ENCODE measurements at places on chromosomes 4 and X.

DNA sequence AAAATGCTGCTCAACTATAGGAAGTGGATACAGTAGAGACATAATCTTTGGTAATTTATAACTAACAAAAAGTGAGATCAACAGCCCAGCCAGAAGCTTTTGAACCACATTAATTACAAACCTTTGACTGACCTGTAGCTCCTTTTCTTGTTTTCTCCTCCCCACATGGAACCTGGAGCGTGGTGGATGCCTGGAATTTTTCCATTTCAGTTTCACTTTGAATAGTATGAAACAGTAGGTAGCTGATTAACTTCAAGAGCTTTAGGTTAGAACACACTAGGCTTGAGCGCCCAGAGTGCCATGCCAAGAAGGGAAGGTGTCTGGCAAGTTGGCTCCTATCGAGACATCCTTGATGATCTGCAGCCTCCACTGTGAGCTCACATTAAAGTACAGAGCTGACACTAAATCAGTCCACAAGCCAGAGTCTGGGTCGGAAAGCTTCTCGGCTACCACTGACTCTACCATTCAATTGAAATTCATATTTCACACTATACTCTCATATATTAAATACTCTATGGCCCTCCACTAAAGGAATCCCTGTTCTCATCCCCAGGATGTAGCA lies 143.4 kb downstream of the GLRA2 start:
- no peak for DNase-seq

GRCh38 chrX:120334603-120335002 lies 23.3 kb upstream of the TMEM255A start:
- no peak for DNase-seq

GRCh38 chr4:146359771-146360170 lies 145.4 kb downstream of the REELD1 start:
- DNase-seq, result no peak

DNA sequence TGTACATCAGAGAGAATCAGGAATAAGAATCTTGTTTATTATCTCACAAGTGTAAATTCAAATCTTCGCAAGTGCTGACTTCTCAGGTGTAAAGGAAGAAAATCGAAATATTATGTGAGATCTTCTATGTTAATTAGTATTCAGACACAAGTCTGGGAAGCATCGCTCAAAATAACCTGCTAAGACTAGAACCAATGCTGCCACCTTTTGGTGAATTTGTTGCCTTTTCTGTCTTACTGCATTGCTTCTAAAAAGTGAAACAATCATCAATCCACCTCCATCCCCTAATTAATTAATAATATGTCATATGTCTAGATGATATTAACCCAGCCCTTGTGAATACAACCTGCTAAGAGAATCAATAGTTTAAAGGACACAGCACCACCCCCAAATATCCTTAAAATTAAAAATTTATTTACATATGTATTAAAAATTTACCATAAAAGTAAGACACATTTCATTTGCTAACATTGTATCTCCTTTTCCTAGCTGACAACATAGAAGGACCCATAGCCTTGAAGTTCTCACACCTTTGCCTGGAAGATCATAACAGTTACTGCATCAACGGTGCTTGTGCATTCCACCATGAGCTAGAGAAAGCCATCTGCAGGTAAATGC lies 3.5 kb downstream of the EPGN start:
- no peak for DNase-seq

DNA sequence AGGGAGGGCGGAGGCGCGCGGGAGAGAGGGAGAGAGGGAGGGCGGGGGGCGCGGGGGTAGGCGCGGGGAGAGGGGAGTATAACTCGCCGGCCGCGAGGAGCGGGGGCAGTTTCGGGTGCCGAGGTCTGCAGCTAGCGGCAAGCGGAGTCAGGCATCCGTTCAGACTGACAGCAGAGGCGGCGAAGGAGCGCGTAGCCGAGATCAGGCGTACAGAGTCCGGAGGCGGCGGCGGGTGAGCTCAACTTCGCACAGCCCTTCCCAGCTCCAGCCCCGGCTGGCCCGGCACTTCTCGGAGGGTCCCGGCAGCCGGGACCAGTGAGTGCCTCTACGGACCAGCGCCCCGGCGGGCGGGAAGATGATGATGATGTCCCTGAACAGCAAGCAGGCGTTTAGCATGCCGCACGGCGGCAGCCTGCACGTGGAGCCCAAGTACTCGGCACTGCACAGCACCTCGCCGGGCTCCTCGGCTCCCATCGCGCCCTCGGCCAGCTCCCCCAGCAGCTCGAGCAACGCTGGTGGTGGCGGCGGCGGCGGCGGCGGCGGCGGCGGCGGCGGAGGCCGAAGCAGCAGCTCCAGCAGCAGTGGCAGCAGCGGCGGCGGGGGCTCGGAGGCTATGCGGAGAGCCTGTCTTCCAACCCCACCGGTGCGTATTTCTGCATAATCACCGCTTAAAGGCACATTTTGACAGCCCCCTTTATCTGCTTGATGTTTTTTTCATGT lies at the start of gene POU4F2:
TSS of gene POU4F2 (plus strand) at position 108 of the 720 bp plus-strand sequence. CDS start at position 356, 248 bp downstream.
- DNase-seq, result no peak

DNA sequence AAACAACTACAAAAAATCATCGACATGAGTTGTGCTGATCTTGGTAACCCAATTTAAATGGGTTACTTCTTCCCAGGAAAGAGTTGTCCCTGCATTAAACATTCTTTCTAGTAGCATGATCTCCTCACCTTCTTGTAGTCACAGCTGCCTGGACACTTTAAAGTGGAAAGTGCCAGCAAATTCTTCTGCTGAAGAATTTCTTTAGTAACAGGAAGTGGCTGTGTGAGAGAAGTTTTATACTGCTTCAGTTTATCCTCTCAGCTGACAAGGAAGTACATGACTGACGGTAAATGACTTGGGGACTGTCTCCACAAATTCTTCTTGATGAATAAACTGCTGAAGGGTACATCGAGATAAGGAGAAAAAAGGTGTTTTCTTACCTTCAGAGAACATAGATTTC lies 18.2 kb upstream of the TNIP3 start:
- no peak for DNase-seq

DNA sequence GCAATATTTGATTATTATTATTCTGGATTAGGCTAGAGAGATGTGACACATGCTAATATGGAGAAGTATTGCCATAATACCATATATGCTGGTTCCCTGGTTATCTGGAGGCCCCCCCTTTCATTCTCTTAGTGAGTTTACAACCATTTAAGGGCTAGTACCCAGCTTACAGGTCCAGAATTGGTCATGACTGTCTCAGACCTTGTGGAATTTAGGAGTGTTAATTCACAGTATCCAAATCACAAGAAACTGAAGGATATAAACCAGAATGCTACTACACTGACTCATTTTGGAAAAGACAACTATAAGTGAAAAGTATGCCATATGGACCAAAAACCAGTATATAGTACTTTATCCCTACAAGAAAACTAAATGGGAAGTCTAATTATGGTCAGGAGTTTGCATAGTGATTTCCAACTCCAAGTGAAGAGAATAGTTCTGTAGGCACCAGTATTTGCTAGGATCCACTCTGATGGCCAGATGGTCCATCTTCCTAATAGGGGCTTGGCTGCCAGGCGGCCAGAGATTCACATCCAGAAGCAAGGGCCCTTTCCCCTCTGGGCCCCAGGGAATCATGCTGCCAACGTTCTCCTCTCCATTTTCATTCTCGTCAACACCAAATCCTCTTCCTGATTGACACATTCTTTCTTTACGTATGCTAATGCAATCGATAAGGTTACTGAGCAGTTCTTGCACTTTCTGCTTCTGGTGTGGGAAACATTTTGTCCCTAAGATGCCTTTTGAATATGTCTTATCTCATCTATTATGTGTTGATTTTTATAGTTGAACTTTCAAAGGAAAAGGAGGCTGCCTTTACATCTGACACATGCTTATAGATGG lies 123.6 kb downstream of the SHROOM3 start:
- DNase-seq, result no peak

GRCh38 chr4:154082760-154083535 lies 294.1 kb upstream of the SFRP2 start:
- no peak for DNase-seq

- DNase-seq, result no peak
Measured at GRCh38 chr4:3784454-3785291, 18.5 kb downstream of the ADRA2C start.

GRCh38 chr4:58962424-58962823 lies 1852.2 kb upstream of the IGFBP7 start:
- DNase-seq, result no peak

DNA sequence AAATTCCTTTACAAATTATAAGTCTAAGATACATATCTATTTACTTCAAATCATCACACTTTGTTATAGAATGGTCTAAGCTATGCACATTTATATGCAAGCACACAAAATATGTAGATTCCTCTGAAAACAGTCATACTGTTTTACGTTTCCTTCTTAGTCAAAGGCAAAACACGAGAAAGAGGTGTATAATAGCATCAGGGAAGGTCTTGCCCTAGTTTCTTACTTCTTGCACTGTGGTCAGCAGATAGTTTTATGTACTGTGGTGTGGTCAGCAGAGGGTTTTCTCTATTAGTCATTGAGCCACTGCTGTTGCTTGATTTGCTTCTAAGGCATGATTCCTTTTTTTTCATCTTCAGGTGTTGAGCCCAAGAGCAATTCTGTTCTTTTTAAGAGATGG lies 117.7 kb downstream of the ADAM29 start:
- DNase-seq, result peak; percentile 30

GRCh38 chrX:8832582-8833378 lies 31.6 kb upstream of the FAM9A start:
- DNase-seq, result no peak

- DNase-seq, result peak; percentile 35
Measured at GRCh38 chr4:153731239-153731638, 28.6 kb downstream of the RNF175 start.

DNA sequence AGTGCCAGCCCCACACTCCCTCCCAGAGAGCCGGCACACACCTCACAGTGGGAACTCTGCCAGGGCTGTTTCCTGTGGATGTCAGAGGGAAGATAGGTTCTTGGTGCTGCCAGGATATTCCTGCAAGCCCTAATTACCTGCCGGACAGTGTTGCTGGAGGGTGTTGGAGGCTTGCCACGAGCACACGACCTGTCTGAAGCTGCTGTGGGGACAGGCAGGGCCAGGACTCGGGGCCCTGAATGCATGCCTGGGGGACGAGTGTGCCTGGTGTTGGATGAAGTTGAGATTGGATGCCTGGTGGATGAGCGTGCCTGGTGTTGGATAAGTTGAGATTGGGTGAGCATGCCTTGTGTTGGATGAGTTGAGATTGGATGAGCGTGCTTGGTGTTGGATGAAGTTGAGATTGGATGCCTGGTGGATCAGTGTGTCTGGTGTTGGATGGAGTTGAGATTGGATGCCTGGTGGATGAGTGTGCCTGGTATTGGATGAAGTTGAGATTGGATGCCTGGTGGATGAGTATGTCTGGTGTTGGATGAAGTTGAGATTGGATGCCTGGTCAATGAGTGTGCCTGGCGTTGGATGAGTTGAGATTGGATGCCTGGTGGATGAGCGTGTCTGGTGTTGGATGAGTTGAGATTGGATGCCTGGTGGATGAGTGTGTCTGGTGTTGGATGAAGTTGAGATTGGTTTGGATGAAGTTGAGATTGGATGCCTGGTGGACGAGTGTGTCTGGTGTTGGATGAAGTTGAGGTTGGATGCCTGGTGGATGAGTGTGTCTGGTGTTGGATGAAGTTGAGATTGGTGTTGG lies 23.2 kb upstream of the UVSSA start:
- DNase-seq, result peak; percentile 44

GRCh38 chrX:10529344-10529743 lies 91.0 kb downstream of the MID1 start:
- no peak for DNase-seq

GRCh38 chrX:153704021-153704526 lies 16.3 kb downstream of the SLC6A8 start:
- DNase-seq, result no peak

DNA sequence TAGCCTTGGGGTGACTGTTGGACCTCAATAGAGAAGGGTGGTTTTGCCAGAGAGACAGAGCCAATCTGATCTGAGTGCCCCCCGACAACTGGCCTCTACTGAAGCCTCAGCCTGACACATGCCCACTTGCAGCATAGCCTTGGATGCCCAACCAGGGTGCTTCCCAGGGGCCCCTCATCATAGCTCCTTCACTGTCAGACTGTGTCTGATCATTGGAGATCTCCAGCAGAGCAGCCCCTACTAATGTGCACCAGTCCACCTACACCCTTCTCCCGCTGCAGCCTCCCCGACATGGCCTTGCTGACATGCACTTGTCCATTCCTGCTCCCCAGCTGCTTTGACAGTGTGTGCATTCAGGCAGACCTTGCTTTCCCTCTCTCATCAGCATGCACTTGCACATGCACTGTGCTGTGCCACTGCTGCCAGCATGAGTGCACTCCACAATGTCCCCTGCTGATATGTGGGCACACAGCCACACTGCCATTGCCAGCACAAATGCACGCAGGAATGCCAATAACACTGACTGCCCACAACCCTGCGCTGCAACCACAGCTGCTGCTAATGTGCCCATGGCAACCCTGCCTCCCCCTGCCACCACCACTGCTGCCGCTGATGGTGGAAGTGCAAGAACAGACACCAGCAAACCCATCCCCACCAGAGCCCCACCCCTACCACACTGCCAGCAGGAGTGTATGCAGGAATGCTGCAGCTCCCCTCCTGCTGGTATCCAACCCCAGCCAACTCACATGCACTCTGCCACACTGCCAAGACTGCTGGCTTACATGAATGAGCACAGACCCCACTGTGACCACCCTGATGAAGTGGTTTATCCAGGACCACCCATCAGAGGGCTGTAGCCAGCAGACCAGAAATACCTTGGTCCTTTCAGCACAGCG lies 68.1 kb upstream of the ZMAT1 start:
- DNase-seq, result no peak

DNA sequence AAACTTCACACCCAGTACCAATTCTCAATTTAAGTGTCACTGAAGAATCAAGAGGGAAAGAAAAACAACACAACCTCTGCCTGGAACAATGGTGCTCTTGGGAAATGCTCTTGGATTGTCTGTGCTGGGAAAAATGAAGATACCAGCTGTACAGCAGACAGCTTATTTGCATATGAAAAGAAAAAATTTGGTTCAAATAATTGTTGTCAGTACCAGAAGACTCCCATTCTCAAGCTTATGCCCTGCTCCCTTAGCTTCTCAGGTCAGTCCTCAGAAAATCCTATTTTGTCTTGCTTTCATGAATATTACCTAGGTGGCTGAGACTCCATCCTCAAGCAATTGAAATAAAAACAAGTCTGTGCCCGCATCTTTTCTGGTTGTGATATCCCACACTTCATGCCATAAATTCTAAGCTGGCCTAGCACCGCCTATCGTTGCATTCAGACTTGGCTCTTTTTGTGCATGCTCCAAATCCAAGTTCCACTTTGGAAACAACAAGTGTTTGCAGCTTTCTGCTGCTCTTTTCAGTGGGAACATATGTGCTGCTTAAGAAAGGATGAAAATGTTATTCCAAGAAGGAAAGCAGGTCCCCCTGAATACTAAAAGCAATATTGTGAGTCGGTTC lies 431.6 kb downstream of the INPP4B start:
- DNase-seq, result no peak

DNA sequence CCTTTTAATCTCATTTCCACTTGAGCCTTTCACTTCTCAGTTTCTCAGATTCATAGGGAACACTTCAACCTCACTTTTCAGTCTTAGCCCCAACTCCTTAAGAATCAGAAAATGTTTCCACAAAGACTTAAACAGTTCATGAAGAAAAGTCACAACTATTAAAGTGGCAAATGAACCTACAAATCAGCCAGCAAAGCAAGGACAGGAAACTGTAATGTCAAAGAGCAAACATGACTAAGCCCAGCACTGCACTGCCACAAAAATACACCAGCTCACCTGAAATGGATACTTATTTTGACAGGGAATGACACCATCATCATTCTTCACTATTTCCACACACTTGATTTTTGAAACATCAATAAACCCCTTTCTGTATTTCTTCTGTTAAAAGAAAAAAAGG lies 41.8 kb upstream of the TXK start:
- DNase-seq, result no peak

All from H54 (cell line).